ENCODE measurements at places on chromosomes 3 and 15.

- ATAC-seq = no peak
Measured at GRCh38 chr3:69368129-69368741, 17.7 kb downstream of the FRMD4B start.

- no peak for ATAC-seq
Measured at GRCh38 chr3:197472151-197472550, 83.6 kb downstream of the BDH1 start.

DNA sequence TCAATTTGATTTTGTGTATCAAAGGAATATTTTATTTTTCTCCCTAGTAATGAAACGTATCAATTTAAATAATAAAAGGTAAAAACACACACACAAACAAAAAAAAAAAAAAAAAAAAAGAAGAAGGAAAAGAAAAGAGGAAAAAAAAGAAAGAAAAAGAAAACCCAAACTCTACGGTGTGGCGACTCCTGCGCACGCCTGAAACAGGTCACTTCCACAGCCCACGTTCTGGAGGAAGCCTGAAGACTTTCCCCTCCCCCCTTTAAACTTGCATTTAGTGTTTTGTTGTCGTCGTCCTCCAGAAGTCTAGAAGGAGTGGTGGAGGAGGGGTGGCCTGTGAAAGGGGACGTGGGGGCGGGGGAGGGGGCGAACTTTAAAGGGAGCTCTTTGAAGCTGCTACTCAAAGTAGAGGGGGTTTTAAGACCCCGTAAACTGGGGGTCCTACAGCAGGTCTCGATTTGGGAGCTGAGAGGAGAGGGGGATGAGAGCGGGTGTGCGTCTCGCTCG is 2.3 kb upstream of the TLE3 start:
- ATAC-seq = no peak

DNA sequence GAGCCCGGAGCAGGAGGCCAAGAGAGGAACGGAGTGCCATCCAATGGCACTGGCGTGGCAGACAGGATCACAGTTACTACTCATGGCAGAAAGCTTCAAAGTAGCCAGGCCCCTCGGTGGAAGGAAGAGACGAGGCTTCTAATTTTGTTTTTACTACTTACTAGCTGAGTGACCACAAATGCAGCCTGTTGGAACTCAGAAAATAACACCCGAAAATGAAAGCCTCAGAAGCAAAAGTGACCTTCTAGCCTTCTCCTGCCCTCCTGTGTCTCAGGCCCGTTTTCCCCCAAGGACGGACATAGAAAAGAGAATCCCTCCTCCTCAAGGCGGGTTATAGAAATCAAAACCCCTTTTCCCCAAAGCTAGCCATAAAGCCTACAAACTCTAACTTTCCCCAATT is 9.9 kb upstream of the STRA6 start:
- ATAC-seq = no peak

GRCh38 chr3:9153904-9154619 is 95.4 kb downstream of the SRGAP3 start:
- ATAC-seq = no peak

DNA sequence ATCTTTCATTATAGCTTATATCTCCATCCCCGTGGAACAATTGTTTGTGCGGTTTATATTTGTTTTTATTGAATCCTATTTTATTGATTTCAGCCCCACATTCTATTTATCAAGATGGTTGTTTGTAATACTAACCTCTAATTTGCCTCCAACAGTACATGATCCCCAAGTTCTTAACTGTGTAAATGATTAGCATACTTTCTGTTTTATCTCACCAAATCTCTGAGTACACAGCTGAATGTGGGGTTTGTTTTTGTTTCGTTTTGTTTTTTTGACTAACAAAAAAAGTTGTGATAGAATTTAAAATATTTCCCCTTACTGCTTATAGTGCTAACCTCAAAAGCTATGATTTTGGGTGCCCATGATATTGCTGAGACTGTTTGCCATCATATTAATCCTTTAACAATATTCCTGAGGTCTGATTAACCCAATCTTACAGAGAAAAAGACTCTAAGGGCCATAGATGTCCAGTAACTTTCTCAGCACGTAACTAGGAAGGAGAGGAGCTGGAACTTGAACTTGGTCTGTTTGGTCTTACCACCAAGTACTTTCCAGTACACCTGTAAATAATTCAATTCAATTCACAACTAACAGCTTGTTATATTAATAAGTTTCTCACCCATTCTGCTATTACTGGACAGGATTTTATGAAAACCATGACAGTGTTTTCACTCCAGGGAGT is 789.8 kb downstream of the TUSC7 start:
- ATAC-seq = no peak

Data from SK-N-SH treated with all-trans-retinoic acid at 6 μM for 48 hours (cell line).